Stimulated activated CD4-positive, alpha-beta T cell treated with anti-CD3 and anti-CD28 coated beads, Interleukin-15, amount 100 ng/mL, for 1 hour (primary cell): ENCODE measurements at places on chromosomes 4 and X.

DNA sequence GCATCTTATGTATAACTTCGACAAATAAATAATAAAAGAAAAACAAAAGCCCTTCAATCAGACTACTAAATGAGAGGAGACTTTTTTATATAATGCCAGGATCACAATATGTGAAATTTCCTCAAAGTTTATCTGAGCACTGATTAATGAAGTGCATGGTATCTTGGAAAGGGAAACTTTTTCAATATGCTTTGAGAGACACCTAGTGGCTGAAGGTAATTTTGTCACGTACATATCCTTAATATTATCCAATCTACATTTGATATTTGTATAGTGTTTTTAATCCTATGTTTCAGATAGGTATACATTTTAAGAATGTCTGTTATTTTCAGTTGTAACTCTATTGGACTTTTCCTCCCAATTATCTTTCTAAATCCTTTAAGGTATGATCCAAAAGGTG is 146.8 kb downstream of the KLHL4 start:
- no peak for DNase-seq

DNA sequence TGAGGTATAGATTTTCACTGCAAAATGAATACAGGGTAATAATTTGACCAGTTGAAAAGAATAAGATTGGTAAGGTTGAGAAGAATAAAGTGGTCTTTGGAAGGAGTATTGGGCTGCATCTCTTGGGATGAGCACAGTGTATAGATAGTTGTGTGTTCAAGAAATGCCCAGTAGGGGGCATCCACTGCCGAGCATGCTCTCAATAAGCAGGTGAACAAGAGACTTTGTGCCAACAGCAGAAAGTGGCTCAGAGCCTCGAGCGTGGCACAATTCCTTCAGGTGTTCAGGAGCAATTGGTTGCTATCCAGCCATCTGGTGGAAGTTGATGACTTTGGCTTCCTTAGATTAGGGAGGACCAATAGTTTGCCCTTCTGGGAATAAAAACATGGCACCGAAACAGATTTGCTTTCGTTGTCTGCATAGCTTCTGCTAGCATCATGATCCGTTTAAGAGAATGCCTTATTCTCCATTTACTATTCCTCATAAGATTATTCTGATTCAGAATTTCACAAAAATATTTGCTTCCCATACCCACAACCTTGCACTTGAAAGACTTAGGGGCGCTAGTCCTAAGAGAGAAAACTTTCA is 258.1 kb upstream of the NEIL3 start:
- DNase-seq: no peak

DNA sequence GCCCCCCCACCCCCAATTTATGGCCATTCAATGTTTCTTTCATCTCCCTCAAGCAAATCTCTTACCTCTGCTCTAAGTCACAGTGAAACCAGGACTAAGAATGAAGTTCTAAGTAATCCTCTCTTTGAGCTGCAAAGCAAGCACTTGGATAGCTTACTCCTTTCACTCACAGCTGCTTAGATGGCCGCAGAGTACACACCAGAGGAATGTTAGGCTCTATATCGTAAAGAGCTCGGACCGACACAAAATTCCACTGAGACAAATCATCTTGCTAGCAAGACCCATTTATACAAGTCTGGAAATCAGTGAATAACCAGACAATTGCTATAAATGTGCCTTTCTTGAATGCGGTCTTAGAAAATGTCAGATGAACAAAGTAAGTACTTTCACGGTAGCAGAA is 135.0 kb downstream of the IDS start:
- DNase-seq: no peak

DNA sequence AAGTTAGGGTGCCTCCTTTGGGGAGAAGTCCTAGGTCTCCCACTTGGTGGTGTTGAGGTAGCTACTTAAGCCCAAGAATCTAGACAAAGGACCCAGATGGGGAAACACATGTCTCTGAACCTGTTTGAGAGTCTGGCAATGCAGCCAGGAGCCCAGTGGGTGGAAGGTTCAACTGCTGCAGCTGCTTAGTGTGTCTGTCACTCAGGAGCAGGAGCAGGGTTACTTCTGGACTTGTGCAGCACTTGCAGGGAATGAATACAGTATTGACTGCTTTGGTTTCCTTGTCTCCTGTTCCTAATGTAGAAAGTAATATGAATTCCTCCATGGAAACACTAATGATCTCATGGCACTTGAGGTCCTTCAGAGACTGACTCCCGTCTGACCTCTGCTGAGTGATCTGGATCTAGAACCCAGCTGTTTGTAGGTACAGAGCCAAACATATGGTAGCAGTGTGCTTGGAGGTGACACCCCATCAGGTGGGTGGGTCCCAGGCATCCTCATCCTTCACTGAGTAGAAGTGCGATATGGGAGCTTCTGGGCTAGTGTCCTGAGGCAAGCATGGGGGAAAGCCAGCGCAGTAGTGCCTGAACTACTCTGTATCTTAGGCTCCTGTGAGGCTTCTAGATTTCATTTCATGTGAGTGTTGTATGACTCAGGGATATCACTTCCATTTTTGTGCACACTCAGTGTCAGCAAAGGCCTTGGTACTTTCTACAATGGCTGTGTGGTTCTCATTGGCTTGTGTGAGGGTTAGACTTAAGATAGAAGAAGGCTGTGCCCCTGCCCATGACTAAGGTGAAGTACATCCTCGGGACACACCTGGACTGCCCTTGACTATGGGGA is 85.0 kb upstream of the WDR1 start:
- DNase-seq: no peak

DNA sequence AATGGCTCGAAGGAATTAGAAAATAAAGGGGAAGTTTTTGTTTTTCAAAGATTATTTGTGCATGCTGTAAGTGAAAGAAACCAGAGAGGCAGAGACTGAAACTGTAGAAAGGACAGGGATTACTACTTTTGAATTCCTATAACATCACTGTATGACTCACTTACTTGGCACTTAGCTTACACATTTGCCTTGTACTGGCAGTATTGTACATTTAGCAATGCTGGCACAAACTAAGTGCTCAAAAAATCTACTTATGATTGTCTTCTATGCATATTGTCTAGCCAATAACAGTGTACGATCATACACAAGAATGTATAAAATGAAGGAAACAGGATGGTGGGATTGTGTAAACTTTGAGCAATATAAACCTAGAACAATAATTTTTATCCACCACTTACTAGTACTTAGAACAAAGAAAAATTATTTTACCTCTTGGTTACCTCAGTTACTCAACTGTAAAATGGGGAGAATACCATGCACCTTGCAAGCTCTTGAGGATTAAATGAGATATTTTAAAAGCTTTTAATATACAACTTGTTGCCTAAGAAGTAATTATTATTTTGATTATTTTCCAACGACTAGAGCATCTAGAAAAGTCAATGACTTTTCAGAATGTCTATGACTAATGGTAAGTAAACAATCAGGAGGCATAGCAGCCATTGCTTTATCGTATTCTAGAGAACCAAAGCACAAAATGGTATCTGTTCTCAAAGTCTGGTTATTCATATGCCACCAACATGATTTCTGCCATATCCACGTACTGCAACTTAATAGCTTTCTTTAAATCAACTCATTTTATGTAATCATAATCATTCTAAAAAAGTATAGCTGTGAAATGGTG is 4.7 kb downstream of the FAM120C start:
- DNase-seq: no peak

DNA sequence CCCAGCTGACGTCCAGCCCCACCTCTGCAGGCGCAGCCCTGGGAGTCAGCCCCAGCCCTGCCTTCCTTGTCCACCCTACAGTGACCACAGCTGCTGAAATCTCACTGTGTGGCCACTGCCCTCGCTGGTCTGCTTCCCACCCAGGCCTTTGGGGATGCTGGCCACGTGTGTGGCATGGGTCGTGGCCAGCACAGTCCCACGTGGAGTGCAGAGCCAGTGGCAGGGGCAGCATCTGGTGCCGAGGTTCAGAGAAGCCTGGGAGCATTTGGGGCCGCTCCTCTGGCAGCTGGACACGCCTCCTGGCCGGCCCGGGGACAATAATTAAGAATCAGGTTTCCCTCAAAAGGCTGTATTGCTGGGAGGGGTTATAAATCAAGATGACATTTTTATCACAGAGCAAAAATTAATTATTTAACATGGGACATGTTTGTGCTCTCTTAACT is 92.1 kb downstream of the HMX1 start:
- no peak for DNase-seq

DNA sequence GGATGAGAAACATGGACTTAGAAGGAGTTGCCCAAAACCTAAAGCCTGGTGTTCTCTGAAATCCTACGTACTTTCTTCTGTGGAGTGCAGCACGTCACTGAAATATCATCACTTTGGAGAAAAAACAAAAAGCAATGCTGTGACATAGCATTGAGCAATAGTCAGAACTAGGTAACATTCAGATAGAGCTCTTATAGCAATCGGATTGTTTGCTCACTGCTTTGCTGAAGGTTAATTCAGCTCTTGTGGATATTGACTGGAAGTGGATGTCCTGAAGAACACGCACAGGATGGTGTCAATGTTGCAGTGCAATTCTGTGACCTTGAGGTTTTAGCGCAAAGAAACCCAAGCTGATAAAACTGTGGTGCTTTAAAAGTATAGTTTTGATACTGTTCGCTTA is 114.2 kb upstream of the GRXCR1 start:
- DNase-seq: no peak

- DNase-seq: no peak
Observed at GRCh38 chr4:128635955-128636560, 173.4 kb upstream of the JADE1 start.

DNA sequence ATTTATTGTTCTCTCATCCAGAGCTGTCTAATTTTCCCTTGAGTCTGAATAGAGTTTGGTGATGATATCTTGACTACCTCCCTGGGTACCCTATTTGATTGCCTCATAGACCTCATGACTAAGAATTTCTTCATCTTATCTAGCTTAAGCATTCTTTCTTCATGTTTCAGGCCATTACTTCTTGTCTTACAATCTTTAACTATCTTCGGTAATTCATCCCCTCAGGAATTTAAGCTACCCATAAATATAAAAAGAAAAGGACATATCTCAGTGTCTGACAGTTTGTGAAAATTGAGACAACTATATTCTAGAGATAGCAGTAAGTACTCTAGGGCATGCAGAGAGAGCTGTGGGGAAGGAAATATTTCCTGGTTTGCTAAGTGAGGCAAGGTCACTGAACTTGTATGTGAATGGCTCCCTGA is 466.1 kb upstream of the GRID2 start:
- no peak for DNase-seq

GRCh38 chrX:19672222-19672812 is 157.0 kb upstream of the MAP3K15 start:
- DNase-seq: no peak

DNA sequence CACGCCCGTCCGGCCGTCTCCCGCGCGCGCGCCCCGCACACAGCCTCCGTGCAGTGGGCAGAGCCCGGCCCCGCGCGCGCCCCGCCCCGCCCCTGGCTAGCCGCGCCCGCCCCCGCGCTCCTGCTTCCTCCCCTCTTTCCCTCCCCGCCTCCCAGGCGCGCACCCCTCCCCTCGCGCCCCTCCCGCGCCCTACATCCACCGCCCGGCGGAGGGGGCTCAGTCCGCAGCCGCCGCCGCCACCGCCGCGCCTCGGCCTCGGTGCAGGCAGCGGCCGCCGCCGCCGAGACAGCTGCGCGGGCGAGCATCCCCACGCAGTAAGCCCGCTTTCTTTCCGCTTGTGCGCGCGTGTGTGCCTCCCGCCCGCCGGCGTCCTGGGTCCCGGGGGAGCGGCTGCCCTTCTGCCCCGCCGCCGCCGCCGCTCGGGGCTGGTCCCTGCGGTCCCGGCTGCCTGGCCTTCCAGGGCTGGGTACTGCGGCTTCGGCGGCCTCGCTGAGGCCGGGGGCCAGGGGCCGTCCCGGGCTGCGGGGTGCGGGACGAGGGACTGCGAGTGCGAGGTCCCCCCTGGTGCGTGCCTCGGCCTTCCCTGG is at the start of gene FHL1:
FHL1 (plus strand) TSS at position 219 of the 587 bp plus-strand sequence.
- peak; percentile 43 for DNase-seq

DNA sequence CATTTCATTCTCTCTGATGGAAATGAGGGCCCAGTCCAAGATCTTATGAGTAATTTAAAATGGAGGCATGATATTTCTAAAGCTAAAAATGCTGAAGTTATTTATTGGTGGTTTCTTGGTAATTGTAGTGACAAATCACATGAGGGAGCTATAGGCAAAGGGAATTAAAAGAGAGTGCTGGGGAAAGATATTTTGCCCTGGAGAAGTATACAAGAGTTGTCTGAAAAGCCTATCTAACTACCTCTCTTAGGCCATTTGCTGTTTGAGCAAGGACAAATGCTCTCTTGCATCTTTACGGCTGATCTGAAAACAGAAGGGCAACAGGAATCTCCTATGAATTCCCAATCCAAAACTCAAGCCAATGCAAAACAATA is 89.4 kb downstream of the FMR1NB start:
- no peak for DNase-seq

- DNase-seq: no peak
Observed at GRCh38 chrX:5823903-5824302, 404.8 kb downstream of the NLGN4X start.

DNA sequence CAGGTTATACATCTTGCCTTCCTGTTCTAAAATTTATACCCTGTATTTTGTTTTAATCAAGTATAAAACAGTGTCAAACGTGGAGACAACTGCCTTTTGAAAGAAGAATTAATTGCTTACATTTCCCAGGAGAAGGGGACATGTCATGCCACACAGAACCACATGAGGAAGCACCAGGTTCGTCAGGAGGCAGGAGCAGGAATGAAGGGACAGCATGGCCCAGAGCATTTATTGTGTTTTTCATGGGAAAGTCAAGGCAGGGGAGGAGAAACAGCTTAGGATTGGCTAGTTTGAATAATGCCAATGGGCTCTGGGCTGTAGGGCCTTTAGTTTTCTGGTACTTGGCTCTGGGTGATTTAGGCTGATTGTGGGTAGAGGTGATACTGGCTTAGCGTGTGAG is 203.7 kb downstream of the CFAP299 start:
- no peak for DNase-seq

GRCh38 chr4:1582227-1582626 is 101.9 kb downstream of the FAM53A start:
- DNase-seq: no peak

DNA sequence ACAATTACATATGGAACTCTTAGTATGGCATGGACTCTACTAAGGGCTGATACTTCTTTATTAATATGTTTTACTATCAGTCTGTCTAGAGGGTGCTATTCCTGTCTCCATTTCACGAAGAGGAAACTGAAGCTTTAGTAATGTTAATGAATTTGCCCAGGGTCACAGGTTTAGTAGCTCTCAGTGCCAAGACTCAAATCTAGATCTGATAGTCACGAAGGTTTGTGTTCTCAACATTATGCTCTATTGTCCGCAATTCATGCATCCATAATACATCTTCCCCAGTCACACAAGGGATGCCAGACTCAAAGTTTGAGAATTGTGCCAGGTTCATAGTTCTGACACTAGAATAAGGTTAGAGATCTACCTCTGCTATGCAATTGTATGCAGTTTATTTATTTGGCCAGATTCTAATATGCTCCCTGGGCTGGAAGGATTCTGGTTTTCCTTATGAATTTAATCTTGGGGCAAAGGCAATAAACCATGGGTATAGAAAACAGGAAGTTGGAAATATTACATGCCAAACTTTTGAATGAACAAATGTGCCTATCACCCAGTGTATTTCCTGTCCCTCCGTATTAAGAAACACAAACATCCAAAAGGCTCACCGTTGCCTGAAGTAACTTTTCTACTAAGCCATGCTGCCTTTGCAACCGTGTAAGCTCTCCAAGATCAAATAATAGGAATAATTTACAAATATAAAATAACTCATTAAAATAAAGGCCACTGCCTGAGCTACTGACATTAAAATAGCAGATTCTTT is 478.5 kb downstream of the INPP4B start:
- DNase-seq: no peak

GRCh38 chrX:13755254-13755653 is 20.7 kb downstream of the OFD1 start:
- no peak for DNase-seq

- DNase-seq: no peak
Observed at GRCh38 chrX:119186763-119187162, 49.3 kb upstream of the PGRMC1 start.
